ENCODE measurements at places on chromosomes 1 and 21.
A peak's percentile ranks its signal among the peaks of the same experiment; 100 is the strongest.

GRCh38 chr1:27253596-27253995, 19.2 kb downstream of the WDTC1 start:
- no peak for DNase-seq

DNA sequence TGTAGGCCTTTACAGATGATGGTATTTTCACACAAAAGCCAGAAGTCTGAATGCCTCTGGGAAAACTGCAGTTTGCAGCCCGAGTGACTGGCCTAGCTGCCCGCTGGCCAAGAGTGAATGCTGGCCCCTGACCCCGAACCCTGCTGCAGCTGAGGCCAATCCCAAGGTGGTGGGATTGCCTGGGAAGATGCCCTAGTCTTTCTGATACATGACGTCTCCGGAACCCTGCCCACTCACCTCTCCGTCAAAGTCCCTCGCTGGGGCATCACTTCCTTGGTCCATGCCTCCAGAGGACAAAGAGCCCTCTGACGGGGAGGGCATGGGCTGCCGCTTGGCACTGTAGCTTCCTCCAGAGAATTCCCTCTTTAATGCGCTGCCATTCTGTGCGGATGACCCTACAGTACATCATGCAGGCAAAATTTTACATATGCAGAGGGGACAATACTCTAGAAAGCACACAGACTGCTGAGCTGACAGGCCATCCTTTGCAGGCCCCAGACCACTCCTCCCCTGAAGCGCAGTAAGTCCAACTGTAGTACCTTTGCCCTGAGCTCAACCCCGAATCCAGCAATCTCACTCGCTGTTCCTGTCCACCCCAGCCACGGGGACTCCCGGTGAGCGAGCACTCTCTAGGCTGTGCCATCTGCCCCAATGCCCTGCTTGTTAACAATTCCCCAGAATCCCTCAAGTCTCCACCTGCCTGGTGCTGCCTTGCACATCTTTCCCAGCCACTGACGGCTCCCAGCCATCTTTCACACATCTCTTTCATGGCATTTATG, 54.7 kb downstream of the COQ8A start:
- no peak for DNase-seq

DNA sequence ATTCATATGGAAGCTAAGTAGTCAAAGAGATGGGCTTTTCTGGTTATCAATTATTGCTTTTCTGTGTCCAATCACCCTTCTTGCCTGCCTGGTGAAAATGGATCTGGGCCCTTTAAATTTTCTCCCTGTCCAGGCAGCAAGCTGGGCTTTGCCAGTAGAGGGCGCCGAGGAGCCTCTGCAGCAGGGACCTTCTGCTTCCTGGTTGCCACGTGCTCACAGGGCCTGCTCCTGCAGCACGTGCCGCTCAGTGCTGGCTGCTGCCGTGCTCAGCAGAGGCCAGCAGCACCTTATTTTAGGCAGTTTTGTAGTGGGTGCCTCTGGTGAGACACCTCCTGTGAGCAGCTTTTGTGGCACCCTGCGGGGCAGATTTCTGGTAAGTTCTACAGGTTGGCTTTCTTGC, 4.0 kb downstream of the ACTL8 start:
- DNase-seq, result no peak

- peak; percentile 39 for DNase-seq
Measured at GRCh38 chr1:81802707-81803430, 2.1 kb downstream of the ADGRL2 start.

GRCh38 chr1:152640351-152640750, 17.4 kb upstream of the LCE3A start:
- no peak for DNase-seq

- no peak for DNase-seq
Measured at GRCh38 chr1:112544751-112545150, 36.0 kb downstream of the WNT2B start.

GRCh38 chr1:86082183-86082582, 74.4 kb downstream of the COL24A1 start:
- no peak for DNase-seq

DNA sequence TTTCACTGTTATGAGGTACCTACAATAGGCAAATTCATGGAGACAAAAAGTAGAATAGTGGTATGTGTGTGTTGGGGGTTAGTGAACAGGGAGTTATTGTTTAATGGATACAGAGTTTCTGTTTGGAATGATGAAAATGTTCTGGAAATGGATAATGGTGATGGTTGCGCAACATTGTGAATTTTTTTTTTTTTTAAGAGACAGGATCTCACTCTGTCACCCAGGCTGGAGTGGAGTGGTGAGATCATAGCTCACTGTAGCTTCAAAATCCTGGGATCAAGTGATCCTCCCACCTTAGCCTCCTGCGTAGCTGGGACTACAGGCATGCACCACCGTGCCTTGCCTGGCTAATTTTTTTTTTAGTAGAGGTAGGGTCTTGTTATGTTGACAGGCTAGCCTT, 34.5 kb upstream of the TRABD2B start:
- DNase-seq, result no peak

DNA sequence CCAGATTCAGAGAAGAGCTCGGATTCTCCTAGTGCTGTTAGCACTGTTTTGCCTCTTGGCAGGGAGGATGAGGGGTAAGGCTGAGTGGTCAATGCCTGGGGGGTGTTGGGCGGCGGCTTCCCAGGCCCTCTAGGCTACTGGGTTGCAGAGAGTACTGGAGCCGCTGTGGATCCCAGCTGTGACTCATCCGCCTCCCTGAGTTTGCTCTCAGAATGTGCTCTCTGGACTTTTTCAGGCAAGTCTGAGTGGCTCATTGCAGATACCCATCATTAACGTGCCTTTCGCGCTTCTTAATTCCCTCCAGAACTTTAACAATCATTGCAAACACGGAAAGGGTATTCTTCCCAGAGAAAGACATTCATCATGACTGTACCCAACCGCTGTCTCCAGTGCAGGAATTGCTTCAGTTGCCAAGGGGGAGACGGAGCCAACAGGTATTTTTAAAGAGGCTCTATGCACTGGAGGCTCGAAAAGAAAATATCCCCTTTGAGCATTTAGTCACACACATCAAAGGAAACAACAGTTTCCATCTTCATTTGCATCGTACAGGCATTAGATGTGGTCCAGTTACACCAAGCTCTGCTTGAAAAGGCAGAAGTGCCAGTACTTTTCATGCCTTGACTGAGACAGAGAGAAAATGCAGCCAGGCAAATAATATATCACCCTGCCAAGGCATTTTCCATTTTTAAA, 14.4 kb upstream of the CAMTA1 start:
- DNase-seq, result no peak

DNA sequence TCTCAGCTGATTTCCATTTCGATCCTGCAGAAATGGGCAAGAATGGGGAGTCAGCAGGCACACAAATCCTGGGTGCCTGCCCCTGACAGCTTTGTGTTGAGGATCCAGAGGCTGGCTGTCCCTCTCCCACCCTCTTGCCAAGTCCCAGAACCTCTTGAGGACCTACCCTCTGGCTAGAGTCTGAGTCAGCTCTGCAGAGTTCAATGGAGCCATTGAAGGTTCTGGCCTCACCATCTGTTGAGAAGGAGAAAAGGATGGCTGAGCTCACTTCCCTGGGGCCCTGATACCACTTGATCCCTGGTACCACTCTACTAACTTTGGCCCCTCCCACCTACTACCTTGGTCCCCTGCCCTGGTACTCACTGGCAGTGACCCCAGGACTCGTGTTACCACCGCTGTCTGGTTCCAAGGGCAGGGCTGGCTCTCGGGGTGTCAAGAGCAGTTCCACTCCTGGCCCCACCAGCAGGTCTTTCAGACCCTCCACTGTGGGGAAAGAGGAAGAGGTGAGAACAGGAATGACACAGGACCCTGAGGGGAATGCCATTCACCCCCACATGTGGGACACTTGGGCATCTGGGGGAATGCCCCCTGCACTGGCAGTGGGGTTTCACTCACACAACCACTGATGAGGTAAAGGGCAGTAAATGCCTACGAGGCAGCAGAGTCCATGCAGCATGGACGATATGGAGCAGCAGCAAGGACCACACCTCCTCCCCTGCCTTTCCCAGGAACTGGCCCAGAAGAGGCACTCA, 10.5 kb downstream of the RXFP4 start:
- no peak for DNase-seq

- peak; percentile 72 for DNase-seq
Measured at GRCh38 chr1:110212169-110213142, 2.3 kb downstream of the KCNC4 start.

- DNase-seq, result no peak
Measured at GRCh38 chr1:85134583-85135391, 66.0 kb downstream of the SYDE2 start.

DNA sequence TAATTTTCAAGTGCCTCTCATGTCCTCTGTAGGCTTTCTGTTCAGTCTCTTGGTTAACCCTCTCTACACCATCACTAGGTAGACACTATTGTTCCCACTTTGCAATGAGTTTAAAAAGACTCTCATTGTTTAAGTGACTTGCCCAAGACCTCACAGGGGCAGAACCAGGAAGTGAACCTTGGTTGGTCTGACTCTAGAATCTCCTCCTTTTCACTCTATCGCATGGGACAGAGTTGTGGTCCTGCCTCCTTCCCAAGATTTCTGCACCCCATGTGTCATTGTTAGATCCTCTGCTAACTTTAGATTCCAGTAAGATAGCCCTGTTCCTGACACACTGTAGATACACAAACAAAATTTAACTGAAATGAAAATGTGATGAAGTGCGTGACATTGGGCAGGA, 481.7 kb upstream of the USP24 start:
- no peak for DNase-seq

DNA sequence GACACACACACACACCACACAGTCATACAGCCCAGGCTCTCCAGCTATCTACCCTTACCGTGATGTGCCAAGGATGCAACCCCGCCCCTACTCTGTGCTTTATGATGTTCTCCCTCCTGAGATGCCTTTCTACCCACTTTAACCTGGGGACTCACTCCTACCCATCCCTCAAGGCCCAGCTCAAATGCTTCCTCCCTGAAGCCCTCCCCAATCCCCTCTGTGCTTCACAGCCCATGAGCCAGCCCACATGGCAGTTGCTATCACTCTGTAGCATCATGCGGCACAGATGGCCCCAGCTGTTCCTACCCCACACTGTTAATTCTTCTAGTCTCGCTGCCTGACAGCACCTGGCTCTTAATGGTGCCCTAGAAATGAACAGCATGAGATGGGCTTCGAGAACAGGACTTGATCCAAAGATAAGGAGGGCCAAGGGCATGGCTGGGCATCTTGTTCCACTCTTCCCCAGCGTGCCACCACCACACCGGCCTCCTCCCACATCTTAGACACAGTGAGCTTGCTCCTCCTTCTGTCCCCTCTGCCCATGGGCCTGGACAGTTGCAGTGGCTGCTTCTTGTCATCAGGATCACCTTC, 109.8 kb downstream of the GLIS1 start:
- DNase-seq, result peak; percentile 77

GRCh38 chr1:84598846-84599741, 24.9 kb upstream of the CTBS start:
- no peak for DNase-seq

- DNase-seq, result no peak
Measured at GRCh38 chr1:224900062-224900630, 29.3 kb upstream of the DNAH14 start.

- DNase-seq, result no peak
Measured at GRCh38 chr1:201214886-201215285, 24.3 kb downstream of the IGFN1 start.

- no peak for DNase-seq
Measured at GRCh38 chr1:94039514-94039870, 81.5 kb downstream of the ABCA4 start.

DNA sequence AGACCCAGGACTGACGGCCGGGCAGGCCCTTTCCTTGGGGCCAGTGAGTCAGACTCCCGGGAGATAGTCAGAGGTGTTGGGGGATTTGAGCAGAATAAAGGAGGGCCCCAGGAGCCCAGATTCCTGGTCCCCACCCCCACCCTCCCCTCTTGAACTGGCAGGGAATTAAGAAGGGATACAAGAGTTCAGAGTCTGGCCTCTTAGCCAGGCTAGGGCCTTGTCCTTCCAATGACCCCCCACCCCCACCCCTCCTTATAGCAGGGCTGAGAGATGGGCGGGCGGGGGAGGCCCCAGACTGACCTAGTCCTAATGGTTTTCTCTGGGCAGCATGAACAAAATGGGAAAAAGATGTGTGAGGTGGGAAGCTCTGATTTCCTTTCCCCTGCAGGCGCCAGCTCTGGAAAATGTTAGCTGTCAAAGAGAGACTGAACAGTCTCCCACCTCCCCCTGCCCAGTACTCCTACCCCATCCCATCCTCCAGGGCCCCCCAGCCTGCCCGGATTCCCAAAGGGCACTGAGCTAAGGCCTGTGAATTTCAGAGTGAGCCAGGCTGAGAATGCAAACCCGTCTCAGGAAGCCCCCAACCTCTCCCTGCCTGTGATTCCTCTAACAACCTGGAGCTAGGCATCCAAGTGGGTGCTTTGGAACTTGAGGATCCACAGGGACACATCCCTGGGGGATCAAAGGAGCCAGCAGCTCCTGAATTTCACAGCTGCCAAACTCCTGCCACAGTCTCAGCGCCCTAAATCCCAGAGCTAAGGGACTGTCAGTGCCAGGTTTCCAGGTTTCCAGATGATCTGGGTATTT, 5.8 kb upstream of the CRABP2 start:
- no peak for DNase-seq

DNA sequence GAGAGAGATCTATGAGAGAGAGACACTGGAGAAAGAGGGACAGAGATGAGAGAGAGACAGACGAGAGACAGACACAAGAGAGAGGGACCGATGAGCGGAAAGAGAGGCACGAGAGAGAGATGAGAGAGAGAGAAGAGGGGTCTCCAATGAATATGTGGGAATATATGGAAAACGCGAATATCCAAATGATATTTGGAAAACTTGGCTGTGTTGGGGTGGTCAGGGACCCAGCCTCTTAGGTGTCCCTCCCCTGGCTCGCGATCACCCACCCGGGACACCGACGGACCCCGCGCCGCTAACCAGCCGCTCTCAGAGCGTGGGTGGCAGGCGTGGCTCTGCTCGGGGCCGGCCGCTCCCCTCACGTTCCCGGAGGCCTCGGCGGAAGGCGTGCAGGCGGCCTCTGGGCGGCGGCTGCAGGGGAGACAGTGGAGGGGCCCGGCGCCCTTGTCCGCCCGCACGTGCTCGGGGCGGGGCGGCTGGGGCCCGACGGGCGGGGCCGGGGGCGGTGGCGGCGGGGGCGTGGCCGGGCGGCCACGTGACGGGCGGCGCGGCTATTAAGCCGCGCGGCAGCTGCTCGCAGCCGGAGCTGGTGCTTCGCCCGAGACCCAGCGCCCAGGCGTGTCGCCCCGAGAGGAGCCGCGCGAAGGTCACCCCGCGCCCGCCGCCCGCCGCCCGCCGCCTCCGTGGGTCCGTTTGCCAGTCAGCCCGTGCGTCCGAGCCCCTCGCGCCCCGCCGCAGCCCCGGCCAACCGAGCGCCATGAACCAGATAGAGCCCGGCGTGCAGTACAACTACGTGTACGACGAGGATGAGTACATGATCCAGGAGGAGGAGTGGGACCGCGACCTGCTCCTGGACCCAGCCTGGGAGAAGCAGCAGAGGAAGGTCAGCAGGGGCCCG, at the start of gene ACTN2:
Gene ACTN2 (plus strand): TSS at position 583 of the 898 bp plus-strand sequence. CDS start 175 bp downstream, at position 758.
- peak; percentile 74 for DNase-seq

Data from NCI-H2171 (cell line).